ENCODE measurements at places on chromosomes 12 and 14. TPM values are rescaled to one million over a fixed set of nuclear protein-coding genes. Genes with fewer than 3 reads are reported as not detected.

TMEM52B gene
- total RNA-seq = not detected

VCPKMT gene
- 11.1 TPM for total RNA-seq

LUM gene
- 0.28 TPM for total RNA-seq

CIROP gene
- total RNA-seq = 0.07 TPM

DNA sequence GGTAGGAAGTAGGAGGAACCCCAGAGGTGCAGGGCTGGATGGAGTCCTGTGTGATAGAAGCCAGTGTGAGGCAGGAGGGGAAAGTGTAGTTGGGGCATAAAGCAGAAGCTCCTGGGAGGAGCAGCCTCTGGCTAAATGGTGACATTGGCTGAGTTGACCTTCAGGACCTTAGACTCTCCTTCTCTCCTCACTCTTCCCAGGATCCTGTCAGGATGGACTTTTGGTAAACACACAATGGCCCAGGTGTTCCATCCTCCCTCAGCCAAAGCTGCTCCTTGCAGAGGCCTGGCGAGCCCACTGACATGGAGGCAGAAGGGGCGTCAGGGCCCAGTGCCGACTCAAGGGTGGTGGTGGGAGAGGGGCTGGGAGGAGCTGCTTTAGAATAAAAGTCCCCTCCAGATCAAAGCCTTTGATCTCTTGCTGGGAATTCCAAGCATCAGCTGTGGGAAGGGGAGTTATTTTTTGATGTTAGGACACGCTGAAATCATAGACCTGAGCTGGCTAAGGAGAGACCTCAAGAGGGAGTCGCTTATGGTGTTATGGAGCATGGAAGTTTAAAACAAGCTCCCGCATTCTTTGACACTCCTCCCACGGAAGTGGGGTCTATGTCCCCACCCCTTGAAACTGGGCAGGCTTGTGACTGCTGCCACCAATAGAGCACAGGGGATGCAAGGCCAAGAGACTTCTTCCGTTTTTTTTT, 44.1 kb downstream of the SMIM41 start:
- H3K27me3 ChIP-seq = 0 out of 2 replicates have a peak, but pooled peaks cover 4% of the 10 kb centered on the region
- H3K27ac ChIP-seq = no peak overlapping the region
- H3K4me3 ChIP-seq = no peak overlapping the region
- DNase-seq = no peak

- no peak for DNase-seq
- H3K27me3 ChIP-seq = peaks cover 8% of the 10 kb centered on the region
- H3K4me1 ChIP-seq = peaks cover 31% of the 10 kb centered on the region
Measured at GRCh38 chr12:122080149-122081082, 1.9 kb downstream of the MLXIP start.

GRCh38 chr14:84826294-84826693, 703.6 kb upstream of the FLRT2 start:
- no peak overlapping the region for H3K27ac ChIP-seq
- H3K36me3 ChIP-seq = peaks cover 17% of the 10 kb centered on the region
- peaks cover 24% of the 10 kb centered on the region for H3K27me3 ChIP-seq
- no peak overlapping the region for H3K4me3 ChIP-seq
- peaks cover 30% of the 10 kb centered on the region for H3K4me1 ChIP-seq

DNA sequence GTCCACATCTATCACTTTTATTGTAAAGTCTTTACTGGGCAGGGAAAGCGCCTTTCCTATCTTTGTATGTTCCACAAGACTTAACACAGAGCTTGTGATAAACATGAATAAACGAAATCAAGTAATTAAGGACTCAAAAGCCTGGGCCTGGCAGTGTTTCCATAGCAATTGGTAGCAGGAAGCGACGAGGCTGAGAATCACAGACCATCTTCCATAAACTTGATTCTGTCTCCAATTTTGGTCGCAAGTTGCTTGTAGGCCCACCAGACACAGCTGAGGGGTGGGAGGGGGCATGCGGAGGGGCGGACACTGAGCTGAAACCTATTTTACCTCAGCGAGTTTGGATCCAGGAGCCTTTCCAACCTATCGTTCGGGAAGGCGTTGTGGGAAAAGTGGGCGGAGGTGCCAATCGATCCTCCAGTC, 302 bp downstream of the CCDC38 start:
- peak overlapping the region; percentile 94 for H3K4me3 ChIP-seq
- H3K4me1 ChIP-seq = peaks cover 23% of the 10 kb centered on the region
- H3K36me3 ChIP-seq = no peaks in the 10 kb centered on the region

DNA sequence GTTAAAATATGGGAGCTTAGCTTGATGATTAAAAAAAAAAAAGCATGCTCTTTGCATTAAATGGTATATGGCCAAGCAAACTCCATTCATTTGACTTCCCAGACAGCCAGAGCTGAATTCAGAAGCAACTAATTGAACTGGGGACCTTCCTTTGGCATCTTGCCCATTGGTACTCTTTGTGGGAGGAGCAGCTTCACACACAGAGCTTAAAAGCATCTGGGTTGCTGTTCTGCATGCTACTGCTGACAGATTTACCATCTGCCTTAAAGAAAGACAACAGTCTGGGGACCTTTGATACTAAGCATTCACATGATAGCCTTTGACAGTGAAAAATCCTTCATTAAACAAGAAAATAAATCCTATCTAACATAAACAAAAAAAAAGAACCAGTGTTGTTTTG, 977.9 kb downstream of the TMTC2 start:
- H3K27me3 ChIP-seq = no peaks in the 10 kb centered on the region
- H3K36me3 ChIP-seq = no peaks in the 10 kb centered on the region
- no peak overlapping the region for H3K4me3 ChIP-seq
- H3K4me1 ChIP-seq = no peaks in the 10 kb centered on the region
- H3K27ac ChIP-seq = no peak overlapping the region
- no peak for DNase-seq

DNA sequence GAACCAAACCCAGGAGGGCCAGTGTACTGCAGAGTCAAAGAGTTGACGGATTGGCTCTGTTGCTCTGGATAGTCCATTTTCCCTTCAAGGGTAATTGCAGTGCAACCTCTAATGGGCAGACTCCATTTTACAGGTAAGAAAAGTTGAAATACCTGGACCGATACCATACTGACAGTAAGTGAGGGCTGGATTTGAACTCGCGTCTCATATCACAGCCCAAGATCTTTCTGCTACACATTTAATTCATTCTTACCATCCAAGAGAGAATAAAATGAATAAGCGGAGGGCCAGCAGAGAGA, 356 bp upstream of the ZC3H14 start:
- H3K27ac ChIP-seq = peak overlapping the region; percentile 93
- 0 out of 2 replicates have a peak, but pooled peaks cover 3% of the 10 kb centered on the region for H3K36me3 ChIP-seq
- no peak for DNase-seq

DNA sequence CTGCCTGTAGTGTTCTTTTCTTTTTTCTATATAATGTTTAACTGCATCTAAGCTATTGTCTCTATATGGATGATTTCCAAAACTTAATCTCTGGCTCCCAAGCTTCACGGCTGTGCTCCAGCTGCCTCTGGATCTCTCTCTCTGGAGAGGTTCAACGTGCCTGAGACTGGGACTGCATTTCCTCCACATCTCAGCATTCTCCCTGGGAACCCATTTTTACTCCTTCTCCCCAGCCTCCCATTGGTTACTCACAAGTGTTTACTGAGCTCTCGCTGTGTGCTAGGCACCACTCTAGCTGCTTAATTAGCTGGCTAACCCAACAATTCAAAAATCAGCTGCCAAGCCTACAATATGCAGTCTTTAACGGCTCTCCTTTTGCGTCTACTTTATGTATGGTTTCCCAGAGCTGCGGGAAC, 34.7 kb downstream of the FBXL14 start:
- peaks cover 11% of the 10 kb centered on the region for H3K4me1 ChIP-seq
- no peak for DNase-seq
- H3K27me3 ChIP-seq = no peaks in the 10 kb centered on the region
- no peak overlapping the region for H3K4me3 ChIP-seq

DNA sequence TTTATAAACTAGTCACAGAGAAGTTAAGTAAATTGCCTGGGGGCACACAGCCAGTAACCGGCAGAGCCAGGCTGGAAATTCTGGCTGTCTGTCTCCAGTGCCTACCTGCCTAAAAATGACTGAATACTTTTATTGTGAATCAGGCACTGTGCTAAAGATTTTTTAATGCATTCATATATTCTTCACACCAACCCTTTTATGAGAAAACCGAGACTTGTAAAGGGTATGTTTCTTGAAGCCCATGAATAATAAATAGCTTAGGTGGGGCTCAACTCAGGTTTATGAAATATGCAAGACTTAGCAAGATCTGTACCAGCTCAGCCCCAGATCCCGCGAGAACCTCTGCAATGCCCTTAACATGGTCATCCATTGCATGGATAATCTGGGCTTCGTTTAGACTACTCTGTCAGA, 60.8 kb downstream of the TMCC3 start:
- H3K4me3 ChIP-seq = no peak overlapping the region
- no peak overlapping the region for H3K27ac ChIP-seq
- no peaks in the 10 kb centered on the region for H3K36me3 ChIP-seq
- DNase-seq = no peak
- H3K27me3 ChIP-seq = no peaks in the 10 kb centered on the region

DNA sequence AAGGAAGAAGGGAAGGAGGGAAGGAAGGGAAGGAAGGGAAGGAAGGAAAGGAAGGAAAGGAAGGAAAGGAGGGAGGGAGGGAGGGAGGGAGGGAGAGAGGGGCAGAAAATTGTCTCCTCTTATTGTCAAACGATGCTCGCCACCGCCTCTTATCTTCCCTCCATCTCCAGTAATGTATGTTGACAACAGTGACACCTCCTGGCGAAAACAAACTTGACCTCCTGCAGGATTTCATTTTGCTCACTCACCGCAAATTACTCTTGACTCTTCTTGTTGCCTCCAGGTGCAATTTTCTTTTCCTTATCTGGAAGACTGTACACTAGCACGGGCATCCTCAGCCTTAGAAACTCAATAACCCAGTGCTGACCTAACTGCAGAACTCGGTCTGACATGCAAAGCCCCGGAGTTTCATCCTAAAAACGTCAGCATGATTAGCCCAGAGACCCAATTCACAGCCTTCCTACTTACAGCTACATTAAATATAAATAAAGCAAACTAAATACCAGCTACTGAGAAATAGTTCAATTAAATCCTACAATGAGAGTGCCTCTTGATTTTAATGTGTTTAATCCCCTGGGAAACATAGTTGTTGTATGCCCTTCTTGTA, 512.4 kb upstream of the TMPO start:
- H3K4me3 ChIP-seq = peak overlapping the region; percentile 44
- peak; percentile 69 for DNase-seq
- no peaks in the 10 kb centered on the region for H3K36me3 ChIP-seq
- H3K27ac ChIP-seq = no peak overlapping the region
- H3K27me3 ChIP-seq = no peaks in the 10 kb centered on the region

DNA sequence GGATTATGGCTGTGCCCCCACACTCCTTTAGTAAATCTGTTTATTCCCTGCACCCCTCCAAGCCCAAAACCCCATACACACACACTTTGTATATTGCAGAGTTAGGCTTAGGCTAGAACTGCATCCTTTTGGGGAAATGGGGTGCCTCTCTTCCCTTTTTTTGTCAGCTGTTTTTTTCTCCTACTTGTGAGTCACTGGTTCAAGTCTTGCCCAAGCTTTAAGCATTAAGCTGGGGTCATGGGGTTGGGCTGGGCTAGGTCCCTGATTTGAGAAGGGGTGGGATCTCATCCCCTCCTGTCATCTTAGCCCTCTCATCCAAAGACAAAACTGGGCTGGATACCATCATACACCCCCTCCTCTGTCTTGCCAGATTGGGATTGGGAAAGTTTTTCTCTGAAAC, 1.6 kb downstream of the LRP1 start:
- no peaks in the 10 kb centered on the region for H3K27me3 ChIP-seq
- H3K36me3 ChIP-seq = no peaks in the 10 kb centered on the region
- peak overlapping the region; percentile 85 for H3K4me3 ChIP-seq
- peaks cover 64% of the 10 kb centered on the region for H3K4me1 ChIP-seq
- no peak for DNase-seq
